GM18507 (cell line): ENCODE measurements at places on chromosomes 11 and 22.

DNA sequence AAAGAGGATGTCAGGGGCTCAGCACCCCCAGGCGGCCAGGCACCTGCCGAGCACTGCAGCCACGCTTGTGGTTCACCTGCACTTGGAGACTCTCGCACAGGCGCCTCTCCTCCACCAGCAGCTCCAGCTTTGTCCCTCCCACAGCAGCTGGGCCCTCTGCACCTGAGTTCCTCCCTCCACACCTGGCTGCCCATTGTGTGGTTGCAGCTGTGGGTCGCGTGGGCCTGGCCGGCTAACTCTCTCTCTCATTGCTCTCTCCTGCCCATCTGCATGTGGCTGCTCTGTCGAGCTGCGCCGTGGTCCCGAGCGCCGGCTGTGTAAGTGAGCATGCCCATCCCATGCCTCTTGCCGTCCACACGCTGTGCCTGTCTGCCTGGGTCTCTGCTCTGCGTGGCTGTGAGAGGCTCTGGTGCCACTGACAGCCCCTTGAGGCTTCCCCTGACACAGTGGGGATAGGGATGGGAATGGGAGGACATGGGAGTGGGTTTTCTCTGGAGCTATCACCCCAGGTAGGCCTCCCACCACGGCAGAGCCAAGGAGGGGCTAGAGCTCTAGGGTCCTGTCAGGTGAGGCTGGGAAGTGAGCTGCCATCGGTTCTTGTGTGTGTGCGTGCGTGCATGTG is 8.5 kb upstream of the ACR start:
- DNase-seq, result no peak

DNA sequence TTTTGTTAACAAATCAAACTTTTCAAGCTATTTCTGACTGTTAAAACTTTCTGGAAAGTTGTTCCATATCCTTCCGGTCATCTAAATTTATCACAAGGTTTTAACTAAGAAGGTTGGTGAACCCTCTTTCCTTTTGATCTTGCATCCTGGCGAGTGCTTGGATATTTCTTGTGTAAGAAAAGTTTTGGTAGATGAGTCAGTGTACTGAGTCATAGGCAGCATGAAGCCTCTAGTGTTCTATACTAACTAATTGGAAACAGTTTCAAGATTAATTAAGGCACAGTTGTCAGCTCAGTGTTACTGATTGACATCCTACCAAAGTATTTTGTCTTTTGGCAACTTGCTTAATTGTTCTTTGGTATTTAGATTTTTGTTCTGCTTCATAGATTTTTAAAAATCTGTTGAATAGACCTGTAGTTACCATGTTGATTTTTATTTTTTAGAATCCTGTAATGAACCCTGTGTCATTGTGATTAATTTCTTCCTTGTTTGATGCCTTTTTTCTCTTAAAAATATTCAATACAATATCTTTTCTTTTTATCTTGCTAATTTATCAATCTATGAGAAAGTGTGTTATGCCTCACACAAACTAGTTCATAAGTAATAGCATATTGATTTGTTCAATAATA is 38.0 kb downstream of the METTL15 start:
- no peak for DNase-seq

DNA sequence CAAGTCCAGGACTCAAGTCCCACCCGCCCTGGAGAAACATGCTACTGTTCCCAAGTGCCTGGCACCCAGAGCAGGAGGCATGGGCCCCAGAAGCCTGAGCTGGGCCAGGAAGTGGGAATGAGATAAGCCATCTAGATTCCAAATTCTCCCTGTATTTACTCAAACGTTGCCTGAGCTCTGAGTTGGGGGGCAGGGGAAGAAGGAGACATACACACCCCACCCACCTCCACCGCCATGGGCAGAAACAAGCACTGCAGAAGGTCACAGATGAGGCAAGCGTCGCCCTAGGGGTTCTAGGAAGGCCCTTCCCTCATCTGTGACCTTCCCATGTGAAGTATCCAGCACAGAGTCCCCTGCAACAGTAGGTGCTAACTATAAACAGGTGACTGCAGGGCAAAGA is 54.0 kb downstream of the PLEKHA7 start:
- no peak for DNase-seq

- no peak for DNase-seq
Measured at GRCh38 chr11:126772267-126772666, 228.3 kb downstream of the KIRREL3 start.

DNA sequence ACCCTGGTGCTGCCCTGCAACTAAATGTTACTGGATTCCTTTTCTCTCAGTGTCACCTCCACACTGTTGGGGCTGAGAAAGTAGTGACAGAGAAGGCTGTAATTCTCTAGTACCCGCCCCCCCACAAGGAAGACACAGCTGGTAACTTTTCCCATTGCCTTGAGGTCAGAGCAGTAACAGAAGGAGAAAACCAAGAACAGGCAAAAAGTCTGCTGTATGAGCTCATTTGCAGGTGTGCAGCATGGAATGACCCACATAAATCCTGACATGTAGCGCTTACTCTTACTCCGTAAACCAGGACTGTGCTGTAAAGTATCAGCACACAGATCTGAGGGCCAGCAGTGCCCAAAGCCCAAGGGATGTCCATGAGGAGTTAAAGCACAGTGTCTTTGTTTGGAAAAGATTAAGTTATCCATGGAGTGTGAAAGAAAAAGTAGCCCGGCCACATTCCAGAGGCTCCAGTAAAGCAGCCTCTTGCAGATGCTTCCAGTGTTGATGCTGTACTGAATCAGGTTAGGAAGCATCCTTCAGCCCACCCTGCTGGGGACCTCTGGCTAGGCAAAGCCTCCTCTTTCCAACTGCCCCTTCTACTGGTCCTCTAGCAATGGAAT is 120.7 kb downstream of the PLEKHA7 start:
- DNase-seq, result no peak

DNA sequence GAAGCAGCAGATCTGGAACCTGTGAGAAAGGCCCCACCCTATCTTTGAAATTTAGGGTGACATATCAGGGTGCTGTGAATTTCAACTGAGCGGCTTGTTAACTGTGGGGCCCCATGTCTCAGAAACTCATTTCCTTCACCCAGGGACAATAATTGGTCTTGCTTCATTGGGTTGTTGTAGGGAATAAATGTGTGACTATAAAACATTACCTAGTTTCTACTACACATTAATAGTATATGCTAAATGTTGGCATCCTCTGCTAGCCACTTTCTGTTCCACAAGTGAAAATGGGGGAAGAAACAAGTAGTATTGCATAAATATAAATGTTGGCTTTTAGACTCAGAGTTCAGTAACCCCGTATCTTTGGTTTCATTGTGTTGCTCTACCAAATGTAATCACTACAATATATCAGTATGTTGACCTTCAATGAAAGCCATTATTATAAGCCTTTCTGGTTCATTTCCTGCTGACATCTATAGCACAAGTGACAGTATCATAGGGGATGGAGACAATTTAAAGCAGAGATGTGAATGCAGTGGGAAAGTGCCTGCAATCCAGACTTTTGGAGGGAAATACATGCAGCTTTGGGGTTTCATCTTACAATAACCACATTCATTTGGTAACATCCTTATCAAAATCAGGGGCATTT is 905.5 kb upstream of the RAG2 start:
- DNase-seq, result no peak

GRCh38 chr11:10504490-10504889 is 36.5 kb downstream of the RNF141 start:
- DNase-seq, result no peak

DNA sequence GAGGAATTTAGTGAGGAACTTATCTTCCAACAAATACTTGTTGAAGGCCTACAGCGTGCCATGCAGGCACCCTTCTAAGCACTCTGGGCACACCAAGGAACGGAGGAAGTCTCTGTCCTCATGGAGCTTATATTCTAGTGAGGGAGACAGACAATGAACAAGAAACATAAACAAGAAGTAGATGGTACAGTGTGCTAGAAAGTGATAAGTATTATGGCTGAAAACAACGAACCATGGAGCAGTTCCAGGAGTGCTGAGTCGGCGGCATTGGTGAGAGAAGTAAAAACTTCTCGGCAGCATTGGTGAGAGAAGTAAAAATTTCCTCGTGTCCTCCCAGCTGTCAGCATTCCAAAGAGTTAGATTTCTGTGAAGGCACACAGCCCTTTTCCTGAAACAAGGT is 53.2 kb downstream of the FAM76B start:
- DNase-seq, result no peak

- DNase-seq, result no peak
Measured at GRCh38 chr11:77063861-77064260, 2.9 kb upstream of the CAPN5 start.

DNA sequence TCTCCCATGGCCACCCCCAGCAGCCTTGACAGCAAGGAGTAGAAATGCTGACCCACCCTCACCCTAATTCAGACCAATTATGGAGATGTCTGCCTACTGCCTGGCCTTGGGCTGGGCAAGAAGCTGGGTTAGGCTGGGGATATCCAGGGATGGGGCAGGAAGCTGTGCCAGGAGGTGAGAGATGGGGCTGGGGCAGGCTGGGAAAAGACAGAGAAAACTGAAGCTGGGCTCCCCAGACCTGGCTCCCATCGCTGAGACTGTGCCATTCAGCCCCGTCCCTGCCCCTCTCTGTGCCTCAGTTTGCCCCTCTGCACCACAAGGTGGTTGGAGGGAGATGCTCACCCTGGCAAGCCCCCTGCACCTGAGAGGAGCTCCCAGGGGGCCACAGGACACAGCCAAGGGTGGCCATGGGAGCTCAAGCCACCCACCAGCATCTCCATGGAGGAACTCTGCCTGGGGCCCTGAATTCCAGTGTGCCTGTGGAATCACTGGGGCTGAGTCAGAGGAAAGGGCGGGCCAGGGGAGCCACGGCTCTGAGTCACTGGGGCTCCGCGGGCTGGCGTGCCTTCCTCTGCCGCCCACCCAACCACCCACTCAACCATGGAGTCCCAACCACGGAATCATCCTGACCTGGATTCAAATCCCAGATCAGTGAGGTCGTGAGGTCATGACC is 6.0 kb upstream of the CARD10 start:
- DNase-seq, result no peak

DNA sequence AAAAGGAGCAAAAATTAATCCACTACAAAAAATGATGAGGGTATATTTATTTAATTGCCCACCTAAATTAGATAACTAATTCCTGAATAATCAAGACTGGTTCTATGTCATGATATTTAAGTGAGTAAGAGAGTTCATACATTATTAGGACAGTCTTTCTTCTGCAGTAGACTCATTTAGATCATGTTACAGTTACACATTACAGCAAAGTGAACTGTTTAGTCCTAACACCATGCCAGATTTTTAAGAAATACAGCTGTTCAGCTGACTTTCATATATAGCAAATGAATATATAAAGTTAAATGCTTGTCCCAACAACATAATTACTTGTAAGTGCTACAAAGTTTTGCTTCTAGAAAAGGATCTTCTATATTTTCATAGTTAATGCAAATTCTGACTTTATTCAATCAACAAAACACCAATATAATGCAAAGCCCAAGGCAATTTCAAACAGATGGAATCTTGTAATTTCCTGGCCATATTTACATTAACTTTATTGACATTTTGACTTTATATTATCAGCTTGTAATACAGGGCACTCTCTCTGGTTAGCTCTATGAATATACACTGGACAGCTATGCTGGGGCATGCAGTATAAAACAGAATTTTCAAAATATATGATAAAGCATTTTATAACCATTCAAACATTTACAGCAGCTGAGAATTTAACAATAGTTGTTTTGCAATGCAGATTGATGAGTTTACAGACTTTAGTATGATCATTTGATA is 45.7 kb upstream of the TP53AIP1 start:
- DNase-seq, result no peak

- no peak for DNase-seq
Measured at GRCh38 chr11:75398906-75399305, 412 bp upstream of the RPS3 start.

- DNase-seq, result no peak
Measured at GRCh38 chr11:10222399-10222798, 71.6 kb downstream of the SBF2 start.

- no peak for DNase-seq
Measured at GRCh38 chr11:115591380-115591779, 87.2 kb upstream of the CADM1 start.

DNA sequence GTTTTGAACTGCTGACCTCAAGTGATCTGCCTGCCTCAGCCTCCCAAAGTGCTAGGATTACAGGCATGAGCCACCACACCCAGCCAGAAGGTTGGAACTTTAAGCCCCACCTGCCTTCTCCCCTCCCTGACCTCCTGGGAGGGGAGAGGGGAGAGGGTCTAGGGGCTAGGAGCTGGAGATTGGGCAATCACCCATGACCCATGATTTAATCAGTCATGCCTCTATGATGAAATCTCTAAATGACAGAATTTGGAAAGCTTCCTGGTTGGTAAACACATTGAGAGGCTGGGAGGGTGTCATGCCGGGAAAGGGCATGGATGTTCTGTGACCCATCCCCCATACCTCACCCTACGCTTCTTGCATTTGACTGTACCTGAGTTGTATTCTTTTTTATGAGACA is 17.1 kb upstream of the TFIP11 start:
- no peak for DNase-seq

- no peak for DNase-seq
Measured at GRCh38 chr11:2398664-2399355, 1.7 kb upstream of the TSSC4 start.

DNA sequence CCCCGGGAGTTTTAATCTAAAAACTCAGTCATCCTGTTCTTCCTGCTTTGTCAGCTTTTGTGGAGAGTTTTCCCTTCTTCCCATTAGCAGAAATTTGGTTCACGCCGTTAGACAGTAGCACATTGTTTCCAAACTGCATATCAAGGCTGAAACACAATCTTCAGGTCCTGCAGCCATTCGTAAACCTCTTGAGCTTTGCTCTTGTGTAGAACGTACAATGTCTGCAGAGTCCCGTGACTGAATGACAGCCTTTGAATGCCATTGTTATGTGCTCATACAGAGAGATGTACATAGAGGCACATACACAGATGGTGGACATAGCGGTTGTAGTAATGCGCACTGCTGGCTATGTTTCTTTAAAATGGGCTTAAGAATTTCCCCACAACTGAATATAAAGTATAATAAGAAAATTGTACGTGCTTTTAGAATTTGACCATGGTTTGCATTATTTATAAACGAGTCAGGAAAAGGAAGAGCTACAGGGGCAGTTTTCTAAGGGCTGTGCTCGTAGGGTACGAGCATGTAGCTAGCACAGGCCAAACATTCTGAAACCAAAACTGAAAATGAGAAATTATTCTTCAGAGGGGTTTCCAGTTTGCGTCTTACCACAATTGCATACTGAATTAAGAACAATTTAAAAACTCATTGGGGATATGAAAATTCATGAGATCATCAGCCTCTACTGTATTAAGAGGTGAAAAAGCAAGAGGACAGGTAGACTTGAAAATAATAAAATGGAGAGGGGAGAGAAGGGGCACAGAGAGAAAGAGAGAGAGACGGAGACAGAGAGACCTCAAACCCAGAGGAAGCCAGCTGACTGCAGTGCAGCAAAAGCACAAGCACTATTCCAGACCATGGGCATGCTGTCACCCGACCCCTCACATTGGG is 310.1 kb downstream of the CADM1 start:
- peak; percentile 5 for DNase-seq

DNA sequence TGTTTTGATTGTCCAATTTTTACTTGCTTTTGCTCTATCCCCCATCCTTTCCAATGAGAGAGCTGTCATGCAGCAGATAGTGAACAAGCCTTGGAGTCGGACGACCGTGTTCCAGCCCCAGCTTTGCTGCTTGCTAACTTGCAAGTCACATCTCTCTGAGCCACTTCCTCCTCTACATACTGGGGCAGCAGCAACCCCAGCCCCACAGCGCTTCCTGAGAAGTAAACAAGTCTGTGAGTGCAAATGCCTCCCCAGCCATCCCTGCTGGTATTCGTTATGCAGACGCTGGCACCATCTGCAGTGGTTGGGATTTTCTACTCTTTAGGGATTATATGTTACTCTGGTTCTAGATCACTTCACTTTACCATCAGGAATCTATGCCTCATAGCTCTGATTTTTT is 35.0 kb downstream of the TPBGL start:
- no peak for DNase-seq

GRCh38 chr11:66884443-66884842 is 27.6 kb downstream of the LRFN4 start:
- DNase-seq, result no peak
